ENCODE measurements at places on chromosomes 1 and 21.

DNA sequence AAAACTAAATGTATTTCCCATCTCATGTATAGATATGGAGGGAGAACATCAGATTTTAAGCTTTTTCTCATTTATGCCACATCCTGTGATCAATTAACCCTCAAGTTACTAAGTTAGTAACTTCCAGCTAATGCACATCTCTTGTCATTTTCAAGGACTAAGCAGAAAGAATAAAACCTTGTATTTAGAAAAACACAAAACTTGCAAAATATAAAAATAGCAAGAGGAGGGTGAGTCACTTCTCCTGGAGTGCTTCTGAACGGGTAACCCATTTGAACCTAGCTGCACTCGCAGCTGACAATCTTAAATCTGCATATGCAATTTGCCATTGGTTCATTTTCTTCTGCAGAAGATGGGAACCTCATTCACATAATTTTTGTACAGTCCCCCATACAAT is 500.5 kb downstream of the SETD4 start:
- DNase-seq = no peak

- DNase-seq = no peak
Measured at GRCh38 chr1:52193985-52194384, 52.1 kb downstream of the ZFYVE9 start.

DNA sequence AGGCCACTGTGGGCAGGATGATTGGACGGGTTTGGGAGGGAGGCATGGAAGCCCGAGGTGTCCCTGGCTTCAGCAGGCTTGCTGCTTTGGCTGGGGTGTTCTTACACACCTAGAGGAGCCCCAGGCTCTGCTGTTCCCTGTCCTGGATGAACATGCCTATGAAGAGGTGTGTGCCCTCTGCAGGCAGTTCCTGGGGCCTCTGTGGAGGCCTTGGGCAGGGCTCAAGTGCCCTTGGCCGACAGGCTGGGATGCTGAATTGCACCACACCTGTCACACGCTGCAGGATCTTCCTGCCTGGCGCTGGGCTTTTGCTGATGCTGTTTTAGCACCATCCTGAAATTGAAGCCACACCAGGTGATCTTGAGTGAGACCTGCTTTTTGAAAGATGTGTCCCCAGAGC is 415.0 kb upstream of the VAMP3 start:
- DNase-seq = no peak

DNA sequence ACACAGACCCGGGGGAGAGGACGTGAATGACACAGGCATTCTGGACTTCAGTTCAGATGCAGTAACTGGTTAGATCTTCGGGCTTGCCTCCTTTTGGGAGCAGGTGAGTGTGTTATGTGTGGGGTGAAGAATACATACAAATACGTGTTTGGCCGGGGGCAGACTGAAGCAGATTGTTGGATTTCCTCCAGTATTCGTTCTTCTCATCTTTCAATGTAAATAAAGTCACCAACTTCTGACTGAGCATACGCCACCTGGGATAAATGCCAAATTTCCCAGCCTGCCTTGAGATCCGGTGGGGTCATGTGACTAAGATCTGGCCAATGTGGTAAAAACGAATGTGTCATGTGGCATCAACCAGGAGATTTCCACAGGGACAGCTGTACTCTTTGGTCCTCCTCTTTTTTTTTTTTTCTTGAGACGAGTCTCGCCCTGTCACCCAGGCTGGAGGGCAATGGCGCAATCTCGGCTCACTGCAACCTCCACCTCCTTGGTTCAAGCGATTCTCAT is 189.8 kb downstream of the RGS7 start:
- DNase-seq = no peak

DNA sequence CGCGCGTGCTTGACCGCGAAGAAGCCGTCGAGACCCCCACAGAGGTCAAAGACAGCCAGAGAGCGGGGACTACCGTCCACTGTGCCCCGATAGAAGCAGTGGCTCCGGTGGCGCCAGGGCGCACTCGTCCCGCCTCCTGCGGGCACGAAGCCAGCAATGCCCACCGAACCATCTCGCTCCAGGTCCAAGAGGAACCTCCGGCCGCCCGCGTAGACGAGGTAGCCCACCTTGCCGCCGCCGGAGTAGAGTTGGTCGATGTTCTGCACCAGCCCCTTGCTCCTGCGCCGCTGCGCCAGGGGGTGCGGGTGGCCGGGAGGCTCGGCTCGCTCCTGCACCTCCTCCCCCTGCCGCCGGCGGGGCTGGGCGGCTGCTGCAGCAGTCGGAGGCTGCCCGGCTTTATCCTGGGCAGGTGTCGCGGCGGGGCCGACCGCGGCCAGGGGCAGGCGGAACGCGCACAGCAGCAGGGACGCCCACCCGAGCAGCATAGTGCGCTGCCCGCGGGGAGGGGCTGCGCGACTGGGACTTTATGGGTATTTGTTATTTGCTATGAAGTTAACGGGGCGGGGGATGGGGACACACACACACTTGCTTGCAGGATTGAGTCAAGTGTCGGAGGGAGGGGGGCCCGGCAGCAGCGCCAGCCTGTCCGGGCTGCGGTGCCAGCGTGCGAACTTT is 844 bp downstream of the ADAMTS5 start:
- DNase-seq = no peak

GRCh38 chr1:213698092-213698702 is 289.6 kb upstream of the PROX1 start:
- no peak for DNase-seq

DNA sequence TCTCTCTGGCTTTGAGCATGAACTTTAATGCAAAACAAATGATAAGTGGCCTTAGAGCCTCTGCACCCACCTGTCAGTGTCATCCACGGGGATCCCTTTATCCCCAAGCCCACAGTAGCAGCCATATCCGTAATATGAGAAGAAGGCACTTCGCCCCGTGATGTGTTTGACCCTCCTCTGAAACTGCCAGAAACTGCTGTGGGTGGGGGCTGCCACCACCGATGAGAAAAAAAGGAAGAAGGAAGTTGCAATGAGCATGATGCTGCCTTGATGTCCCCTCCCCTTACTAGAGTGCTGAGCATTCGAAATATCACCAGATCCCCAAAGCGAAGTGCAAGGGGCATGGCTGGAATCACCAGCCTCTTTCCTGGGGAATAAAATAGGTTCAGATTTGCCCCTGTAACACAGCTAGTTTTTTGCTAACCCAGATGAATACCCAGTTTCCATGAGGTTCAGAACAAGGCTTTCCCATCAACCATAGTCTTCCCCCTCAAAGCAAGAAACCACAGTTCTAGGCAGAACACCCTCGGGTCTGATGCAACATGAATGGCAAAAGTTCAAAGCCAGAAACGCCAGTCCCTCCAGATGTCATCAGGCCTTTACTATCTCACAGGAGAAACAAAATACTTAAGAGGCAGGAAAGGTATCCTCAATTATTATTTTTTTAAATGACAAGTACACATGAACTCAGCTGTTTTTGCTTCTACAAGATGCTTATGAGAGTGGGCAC is 10.8 kb upstream of the UBXN10 start:
- DNase-seq = no peak

DNA sequence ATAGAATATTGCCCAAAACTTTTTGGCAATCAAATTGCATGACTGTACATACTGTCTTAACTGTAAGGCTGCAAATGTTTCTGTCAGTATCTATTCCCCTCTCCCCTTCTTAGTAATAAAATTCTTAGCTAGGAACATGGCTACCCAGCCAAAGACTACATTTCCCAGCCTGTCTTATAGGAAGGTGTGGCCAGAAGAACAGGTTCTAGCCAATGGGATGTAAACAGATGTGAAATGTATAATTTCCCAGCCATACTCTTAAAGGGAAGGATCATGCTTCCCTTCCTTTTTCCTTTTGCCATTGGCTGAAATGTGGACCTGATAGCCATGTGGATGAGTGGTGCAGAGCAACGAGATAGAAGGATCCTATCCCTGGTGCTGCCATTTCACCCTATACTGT is 7.0 kb upstream of the HIVEP3 start:
- no peak for DNase-seq

GRCh38 chr1:25834894-25835293 is 15.1 kb downstream of the MTFR1L start:
- DNase-seq = no peak

DNA sequence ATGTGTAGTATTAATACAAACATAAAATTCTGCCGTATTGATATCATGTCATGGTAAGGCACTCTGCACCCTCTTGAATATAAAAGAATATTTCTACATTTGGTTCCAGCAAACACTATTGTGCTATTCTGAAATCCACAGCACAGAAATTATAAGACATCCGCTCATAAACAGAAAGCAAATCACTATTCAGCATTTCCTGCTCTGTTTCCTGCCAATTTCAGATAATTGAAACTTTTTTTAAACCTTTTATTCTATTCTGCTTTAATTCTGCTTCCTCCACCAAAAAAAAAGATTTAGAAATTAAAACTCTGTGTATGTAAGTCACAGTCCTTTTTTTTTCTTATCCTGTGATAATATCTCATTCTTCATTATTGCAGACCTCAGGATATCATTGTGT is 39.6 kb upstream of the PLEKHO1 start:
- DNase-seq = no peak

DNA sequence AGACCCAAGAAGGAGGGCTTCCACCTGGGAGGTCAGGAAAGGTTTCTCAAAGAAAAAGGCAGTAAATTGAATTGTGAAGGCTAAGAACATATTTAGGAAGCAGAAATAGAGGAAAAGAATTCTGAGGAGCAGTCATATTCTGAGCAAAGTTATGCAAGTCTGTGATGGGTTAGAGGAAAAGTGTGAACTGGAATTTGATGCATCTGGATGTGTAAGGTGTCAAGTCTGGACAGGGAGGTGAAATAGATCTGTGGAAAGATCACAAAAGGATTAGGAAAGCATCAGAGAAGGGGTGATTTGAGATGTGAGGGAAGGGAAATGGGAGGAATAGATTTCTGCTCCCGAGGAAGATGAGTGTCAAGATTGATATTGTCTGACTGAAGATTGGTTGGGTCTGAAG is 18.1 kb upstream of the PRDM2 start:
- DNase-seq = no peak

- DNase-seq = no peak
Measured at GRCh38 chr1:17081439-17081838, 27.6 kb upstream of the SDHB start.
